ENCODE measurements at places on chromosomes 1 and 21.

GRCh38 chr21:36209626-36210171 is 53.1 kb downstream of the DOP1B start:
- DNase-seq: no peak

DNA sequence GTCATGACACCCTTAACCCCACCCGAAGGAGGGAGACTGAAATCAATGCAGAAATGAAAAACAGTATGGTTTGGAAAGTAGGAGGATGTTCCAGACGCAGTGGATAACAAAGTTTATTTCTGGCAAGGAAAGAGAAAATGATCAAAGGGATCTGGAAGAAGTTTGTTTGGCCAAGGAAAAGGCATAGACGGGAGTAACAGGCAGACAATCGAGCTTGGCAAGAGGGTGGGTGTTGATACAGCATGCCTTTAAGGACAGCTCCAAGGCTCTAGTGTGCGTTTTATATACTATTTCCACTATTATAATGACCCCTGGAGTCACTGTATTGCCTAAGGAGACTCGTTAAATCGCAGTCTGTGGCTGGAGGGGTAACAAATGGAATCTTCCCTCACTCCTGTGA is 303.7 kb upstream of the RUNX1 start:
- no peak for DNase-seq

DNA sequence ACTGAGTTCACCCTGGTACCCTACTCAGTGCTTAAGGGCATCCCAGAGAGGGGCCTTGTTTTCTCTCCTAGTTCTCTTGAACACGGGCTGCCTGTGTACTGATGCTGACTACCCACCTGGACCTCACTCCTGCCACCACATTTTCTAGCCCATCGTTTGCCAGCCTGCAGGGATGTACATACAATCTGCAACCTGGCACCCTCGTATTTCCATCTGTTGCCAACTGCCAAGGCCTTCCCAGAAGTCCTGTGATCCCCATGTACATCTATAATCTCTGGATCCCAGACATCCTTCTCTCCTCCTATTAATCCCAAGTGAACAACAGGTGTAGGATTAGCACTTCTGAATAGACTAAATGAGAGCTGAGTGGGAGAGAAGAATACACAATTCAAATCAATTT is 212.0 kb downstream of the SLC45A1 start:
- no peak for DNase-seq

DNA sequence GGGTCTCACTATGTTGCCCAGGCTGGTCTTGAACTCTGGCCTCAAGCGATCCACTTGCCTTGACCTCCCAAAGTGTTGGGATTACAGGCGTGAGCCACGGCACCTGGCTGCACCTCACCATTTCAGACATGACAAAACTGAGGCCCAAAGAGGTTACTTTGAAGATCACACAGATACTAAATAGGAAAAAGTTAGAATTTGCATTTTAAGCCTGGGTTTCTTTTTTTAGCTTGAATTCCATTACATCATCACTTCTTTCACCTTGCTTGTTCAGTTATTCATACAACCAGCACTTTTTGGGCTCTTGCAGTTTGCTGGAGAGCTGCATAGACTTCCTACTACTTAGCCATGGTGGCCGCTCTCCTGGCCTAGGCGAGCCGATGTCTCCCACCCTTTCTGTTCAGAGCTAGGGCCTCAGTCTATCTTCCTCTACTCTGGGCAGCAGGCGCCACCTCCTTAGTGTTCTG is 16.3 kb upstream of the CD2 start:
- no peak for DNase-seq

DNA sequence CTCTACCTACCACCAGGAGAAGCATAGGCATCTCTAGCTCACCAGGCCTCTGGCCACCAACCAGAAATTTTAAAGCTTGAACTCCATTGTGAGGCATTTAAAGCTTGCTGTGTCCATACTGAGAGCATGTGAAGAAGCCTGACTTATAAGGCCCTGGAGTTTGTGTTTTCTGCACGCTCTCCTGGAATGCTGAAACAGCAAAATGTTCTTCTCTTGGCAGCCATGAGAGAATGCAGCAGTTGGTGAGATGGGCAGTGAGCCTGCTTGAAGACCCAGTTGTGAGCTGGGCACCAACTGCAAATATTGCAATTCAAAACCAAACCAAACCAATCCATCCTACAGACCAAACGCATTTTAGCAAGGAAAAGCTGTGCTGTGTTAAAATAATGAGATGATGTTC is 170.0 kb upstream of the IVNS1ABP start:
- DNase-seq: no peak

DNA sequence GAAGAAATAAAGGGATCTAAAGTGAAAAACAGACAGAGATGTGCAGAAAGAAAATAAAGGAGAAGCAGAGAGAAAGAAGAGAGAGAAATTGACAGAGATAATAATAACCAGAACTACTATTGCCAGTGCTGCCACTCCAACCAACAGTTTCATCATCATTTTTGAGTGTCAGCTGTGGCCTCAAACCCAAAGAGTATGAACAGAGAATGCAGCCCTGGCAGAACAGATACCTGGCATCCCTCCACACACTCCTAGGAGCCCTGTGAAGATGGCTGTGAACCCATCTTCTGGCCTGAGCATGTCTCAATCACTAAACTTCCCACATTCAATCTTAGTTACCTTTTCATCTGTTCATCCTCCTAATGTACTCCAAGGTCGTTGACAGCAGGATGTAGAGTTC is 385.8 kb upstream of the NFIA start:
- no peak for DNase-seq

- DNase-seq: no peak
Measured at GRCh38 chr1:109239409-109240068, 9.8 kb upstream of the CELSR2 start.

GRCh38 chr1:10386761-10387676 is 11.8 kb upstream of the PGD start:
- DNase-seq: no peak

GRCh38 chr1:39970274-39970673 is 15.3 kb downstream of the MFSD2A start:
- no peak for DNase-seq

DNA sequence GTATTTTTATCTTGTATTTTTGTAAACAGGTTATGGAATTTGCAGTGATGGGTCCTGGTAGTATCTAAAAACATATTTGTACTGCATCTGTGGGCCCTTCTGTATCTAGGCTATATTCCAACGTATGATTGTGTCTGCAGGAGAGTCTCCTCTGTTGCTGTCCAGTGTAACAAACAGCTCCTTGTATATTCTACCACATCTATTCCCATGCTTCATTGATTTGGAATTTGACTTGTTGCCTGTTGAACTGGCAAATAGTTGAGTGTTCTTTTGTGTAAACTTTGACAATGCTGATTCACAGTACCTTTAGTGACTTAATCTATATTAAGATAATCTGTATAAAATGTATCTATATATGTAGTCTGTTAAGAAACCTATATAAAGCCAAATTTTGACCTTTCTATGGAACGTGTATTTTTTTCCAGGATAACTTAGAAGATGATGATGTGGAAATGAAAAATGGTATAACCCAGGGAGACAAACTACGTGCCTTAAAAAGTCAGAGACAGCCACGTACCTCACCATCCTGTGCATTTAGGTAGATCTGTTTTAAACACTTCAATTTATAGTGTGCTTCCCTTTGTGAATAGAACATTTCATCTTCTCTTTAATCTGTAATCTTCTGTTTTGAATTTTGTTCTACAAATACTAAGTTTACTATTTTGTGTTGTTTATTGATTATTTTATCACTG is 43.4 kb upstream of the GPR88 start:
- no peak for DNase-seq

DNA sequence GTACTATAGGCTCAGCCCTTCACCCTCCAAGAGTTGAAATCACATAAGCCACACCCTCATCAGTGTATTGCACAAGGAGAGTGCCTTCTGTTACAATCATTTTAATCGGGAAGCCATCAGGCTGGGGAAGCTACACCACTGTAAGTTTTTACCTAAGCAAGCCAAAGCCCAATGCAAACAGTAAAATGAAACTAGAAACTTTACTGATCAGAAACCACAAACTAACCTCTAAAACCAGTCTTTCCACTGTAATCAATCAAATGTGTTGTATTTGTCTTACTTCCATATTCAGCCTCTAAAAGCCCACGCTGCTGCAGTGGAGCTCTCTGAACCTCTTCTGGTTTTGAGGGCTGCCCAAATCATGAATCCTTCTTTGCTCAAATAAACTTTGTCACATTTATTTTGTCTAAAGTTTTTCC is 26.2 kb downstream of the CAPN8 start:
- DNase-seq: no peak

DNA sequence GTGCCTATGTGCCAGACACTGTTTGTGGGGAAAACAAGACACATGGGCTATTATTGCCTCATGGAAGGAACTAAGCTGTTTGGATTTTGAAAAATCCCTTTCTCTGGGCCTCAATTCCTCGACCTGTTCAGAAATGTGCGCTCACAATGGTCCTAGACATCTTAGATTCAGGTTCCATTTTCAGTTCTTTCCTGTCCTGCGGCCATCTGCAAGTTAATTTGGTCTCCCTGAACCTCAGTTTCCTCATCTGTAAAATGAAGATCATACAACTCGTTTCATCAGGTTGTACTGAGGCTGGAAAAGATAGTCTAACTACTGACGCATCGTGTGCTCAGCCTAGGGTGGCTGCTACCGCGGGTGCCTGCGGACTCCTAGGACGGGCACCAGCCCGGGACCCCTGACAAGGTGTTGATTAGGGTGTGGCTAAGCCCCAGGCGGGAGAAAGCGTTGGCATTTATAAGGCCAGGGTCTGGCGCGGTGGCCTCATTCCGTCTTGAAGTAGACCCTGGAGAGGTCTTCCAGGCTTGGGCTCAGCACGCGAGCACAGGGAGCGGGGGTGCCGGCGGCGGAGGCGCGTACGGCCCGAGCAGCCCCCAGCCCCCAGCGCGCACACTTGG is 493 bp upstream of the ELOA start:
- DNase-seq: no peak

- DNase-seq: no peak
Measured at GRCh38 chr1:87191646-87192045, 137.0 kb upstream of the LMO4 start.

- DNase-seq: no peak
Measured at GRCh38 chr1:224542783-224543440, 73.2 kb upstream of the CNIH3 start.

DNA sequence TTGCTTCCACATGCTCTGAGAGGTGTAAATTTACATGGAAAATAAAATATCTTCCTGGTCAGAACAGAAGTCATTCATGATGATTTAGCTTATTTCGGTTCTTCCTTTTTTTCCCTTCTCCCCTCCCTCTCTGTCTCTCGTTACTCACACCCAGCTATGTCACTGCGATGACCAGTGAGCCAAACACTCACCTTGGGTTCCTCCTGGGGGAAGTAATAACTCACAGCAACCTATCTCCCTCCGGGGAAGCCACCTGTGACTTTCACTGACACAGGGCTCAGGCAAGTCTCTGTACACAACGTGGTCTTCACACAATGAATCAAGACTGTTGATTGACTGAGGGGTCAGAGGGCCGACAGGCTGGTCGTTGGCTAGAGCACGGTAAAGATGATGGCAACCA is 135.3 kb upstream of the VANGL1 start:
- no peak for DNase-seq

Data from activated naive CD8-positive, alpha-beta T cell treated with anti-CD3 and anti-CD28 coated beads, Interleukin-2, amount 50 U/mL, for 16 hours (primary cell).